ENCODE measurements at places on chromosomes 1 and 21.

DNA sequence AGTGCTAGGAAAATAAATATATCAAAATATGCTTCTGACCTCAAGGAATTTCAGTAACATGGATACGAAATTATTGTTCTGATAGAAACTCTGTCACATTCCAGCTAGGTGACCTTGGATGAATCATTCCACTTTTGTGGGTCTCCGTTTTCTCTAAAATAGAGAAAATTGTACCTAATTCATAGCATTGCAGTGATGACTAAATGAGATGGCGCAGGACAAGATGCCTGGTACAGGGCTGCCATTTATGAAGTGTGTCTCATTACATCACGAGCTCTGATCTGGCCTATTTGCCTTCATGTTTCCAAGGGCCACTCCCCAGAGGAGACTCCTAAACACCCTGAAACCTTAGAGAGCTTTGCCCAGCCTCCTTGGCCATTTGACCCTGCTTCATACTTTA, 480.0 kb upstream of the USP24 start:
- DNase-seq, result no peak

DNA sequence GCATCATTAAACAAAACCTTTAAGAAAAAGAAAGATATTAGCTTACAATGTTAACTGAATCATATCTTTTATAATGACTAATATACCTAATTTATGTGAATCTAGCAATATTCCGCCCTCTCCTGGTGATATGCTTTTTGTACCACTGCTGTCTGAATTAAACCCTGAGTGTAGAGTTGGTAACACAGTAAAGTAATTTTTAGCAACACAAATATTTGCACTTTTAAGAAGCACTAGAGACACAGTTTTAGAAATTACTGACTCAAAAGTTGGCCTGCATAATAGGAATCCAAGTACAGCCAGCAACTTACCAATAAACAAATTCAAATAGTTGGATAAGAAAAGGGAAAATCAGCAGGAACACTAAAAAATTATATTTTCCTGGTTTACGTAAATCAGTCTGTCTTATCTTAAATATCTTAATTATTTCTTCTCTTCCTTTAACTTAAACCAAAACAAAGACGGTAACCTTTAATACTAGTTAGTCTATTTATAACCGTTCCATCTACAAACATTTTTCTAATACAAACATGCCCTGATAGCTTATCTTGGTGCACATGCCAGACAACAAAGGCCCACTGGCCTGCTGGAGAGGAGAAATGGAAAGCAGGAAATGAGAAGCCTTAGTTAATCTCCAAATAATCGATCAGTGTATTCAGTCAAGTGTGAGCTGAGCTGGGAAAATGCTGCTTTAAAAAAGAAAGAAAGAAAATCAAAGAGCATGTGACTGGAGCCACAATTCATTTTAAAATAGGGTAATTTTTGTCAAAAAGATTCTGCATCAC, 246.0 kb downstream of the RERE start:
- no peak for DNase-seq

DNA sequence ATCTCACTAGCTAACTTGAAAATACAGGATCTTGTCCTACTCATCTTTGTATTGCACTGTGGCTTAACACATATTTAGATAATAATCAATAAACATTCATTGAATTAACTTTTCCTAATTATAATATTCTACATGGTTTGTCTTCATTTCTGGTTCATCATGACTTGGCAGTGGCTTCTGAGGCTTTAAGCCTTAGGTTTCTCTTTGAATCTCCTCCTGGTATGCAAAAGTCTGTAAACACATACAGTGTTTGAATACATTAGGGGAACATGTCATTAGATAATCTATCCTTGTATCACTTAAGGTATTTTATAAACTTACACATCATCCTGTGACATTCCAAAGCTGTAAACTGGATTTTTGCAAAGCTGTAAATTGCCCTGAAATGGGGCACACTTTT, 20.6 kb downstream of the CTSK start:
- DNase-seq, result no peak

DNA sequence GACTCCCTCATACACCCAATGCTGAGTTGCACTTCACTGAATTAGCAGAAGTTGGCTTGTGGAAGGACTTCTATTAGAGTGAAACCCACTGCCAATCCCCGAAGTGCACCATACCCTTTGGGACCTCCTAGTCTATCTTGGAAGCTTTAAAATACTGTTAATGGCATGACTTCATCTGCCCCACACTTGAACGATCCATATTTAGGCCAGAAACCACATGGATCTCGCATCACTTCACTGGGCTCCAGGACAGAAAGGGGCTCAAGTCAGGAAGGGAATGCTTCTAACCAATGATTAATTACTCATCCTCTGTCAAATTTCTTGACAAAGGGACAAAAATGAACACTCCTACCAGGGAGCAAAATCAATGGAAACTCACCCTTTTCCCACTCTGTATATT, 69.1 kb downstream of the BCAR3 start:
- DNase-seq, result no peak

DNA sequence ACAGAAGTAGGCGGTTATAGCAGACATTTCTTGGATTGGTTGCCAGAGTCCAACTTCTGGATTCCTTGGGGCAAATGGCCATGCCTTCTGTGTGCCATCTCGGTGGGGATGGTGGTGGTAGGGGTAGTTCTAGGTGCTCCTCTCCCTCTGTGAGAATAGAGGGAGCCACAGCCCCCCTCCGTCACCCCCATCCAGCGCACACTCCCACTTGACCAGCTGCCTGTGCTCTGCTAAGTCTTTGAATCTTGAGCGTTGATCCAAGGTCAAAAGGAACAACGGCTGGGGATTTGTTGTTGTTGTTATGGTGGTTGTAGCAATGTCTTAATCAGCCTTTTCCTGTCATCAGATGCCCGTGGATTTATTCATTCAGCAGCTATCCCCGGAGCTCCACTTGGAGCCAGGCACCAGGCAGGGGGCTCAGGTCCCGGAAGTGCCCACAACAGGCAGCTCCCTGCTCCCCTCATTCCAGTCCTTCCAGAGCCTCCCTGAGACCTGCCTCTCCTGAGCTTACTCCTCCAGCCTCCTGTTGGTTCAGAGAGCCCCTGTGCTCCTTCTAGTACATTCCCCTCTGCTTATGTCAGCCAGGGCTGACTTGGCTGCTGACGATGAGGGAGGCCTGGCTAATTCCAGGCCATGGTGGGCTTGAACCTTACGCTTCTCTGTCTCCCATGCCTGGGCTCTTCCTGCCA, 146.6 kb upstream of the WNT4 start:
- no peak for DNase-seq

DNA sequence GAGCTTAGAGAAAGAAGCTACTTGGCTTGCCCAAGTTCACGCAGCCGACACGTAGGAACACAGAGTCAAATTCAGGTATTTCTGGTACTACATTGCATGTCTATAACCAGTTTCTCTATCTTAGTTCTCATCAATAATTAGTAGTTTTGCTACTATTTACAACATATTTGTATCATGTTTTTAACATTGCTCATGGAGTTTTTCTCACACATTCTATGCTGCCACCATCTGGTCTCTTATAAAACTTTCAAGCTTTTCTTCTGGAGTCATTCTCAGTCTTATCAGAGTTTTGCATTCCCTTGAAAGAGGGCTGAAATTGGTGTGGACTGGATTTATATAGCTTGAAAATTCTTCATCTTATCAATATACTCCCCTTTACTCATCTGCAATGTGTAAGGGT, 118.8 kb upstream of the PALMD start:
- DNase-seq, result no peak

GRCh38 chr1:197673292-197673691, 102.0 kb downstream of the DENND1B start:
- no peak for DNase-seq

DNA sequence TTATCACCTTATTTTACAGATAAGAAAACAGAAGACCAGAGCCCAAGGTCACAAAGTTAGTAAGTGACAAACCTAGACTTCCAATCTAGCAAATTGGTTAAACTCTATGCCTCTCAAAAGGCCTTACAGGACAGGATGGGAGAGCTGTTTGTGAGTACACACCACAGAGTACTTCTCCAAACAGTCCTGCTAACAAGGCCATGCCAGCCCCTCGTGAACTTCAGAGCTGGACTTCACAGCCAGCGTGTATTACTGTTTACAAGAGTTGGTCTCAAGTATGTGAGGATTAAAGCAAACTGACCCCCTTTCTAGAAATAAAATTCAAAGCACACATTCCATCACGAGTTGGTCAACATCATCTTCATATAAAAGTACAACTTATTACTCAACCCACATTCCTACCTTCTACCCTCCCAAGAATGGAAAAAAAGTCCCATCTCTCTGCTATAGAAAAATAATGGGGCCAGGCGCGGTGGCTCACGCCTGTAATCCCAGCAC, 19.8 kb upstream of the UBR4 start:
- DNase-seq, result no peak

DNA sequence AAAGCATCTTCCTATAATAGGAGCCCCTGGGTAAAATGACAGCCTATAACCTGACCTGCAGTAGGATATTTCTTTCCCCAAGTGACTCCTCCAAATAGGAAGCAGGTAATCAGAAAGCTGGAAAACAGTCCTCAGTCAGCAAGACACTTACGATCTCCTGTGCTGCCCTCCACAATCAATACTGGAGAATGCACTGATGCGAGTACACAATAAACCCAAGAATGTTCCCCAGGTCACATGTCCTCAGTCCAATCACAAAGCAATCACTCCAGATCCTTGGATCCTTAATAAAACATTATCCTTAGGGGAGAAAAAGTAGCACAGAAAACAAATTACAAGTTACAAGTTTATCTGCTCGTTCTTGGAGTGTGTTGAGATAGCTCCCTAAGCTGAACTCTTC, 233.1 kb downstream of the SLC45A1 start:
- no peak for DNase-seq

- DNase-seq, result no peak
These were observed 609.6 kb downstream of the BRINP3 start for GRCh38 chr1:189868021-189868420.

DNA sequence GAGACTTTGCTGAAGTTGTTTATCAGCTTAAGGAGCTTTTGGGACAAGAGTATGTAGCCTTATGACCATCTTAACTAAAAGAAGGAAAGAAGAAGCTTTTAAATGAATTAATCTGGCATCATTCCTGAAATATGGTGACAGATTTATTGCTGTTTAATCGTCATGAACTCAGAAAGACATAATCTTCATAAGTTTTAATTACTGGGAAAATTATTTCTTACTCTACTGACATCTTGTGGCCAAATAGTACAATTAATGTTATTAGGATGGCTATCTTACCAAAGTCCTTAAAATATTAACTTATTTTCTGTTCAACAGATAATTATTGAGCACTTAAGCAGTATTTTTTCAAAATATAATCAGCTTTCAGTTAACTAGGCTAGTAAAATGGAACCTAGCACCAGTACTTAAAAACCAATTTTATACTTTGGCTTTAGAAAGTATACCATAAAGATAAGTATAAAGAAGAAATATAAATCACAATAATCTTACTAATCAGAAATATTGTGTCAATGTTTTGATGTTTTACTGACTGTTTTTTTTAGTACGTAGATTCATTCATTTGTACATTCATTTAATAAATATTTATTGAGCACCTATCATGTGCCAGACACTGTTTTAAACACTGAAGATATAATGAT, 34.7 kb upstream of the GPR25 start:
- DNase-seq, result no peak

DNA sequence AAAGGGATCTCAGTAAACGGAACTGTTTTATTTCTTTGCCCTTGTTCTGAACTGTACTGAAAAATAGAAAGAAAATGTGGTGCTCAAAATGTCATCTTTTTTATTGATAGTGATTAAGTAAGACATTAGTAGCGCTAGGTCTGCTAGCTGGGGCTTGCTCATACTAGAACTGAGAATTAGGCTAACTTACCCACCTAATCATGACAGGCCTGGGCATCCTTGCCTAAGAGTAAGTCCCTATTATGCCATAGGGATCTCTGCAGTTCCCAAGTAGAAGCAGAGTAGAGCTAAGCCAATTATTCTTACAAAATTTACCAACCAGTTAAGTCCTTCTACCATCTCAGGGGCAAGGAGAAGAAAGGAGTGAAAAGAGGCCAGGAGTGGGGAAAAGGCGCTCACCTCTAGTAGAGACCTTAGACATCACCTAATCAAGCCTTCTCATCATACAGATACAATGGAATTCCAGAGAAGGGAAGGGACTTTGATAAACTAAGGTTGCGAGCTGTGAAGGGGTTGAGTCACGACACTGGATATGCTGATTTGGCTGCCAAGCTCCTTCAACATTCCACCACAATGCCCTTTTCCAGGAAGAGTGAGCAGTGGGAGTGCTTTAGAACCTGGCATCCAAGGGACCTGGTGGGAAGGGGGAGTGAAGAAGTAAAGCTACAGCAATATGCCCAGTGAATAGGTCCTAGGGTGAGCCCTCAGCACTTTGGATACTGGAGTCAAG, 27.7 kb upstream of the RPTN start:
- no peak for DNase-seq

GRCh38 chr1:39183503-39184353, 20.8 kb upstream of the MACF1 start:
- peak; percentile 86 for DNase-seq

GRCh38 chr1:154352581-154353459, 27.5 kb downstream of the ATP8B2 start:
- DNase-seq, result no peak

GRCh38 chr21:41821081-41821755, 54.4 kb upstream of the RIPK4 start:
- DNase-seq, result no peak

- DNase-seq, result no peak
These were observed 213.8 kb downstream of the SIPA1L2 start for GRCh38 chr1:232416026-232416568.

DNA sequence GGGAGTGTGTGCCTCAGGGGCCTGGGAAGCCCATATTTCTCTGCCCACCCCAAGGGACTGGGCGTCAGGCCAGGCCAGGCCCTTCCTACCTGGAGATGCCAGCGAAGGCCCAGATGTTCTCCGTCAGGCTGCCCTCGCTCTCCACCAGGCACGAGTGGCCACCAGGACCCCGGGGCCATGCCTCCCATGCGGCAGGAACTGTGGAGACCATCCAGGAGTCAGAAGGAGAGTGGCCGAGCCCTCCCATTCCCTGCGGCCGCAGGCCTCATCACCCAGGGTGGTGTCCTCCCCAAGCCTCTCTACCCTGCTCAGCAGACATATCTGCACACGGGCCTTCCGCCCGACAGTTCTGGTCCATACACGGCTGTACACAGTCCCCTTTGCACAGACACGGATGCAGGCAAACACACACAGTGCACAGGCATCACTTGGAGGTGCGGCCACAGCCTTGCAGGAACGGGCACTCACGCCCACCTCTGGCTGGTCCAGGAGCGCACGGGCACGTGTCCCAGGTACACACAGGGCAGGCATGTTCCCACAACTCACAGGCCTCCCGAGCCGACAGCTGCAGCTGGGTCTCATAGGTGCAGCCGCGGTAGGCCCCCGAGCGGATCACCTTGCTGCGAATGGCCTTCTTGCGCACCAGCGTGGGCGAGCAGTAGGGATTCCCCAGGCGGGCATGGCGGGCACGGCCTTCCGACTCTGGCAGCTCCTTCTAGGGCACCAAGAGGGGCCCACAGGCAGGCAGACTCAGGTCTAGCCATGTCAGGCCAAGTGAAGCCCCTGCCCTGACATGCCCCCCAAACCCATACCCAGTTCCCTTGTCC, 5.9 kb upstream of the KIF17 start:
- DNase-seq, result no peak

DNA sequence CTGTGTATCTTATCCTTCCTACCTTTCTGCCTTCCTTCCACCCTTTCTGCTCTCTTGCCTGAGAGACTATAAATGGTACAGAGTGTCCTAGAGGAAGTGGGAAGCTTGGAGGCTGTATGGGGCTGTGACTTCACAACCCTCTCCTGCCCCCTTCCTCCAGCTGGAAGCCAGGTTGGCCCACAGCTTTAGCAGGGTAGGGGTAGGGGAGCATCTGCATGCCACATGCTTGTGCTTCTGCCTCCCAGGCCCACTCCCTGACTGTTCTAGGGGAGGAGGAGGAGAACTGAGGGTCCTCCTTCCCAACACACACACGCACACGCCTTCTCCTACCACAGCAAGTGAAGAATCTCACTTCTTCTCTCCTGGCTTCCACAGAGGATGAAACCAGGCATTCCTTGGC, 3.9 kb upstream of the SLC27A3 start:
- no peak for DNase-seq
